ENCODE measurements at places on chromosomes 6 and 20.
A peak's percentile ranks its signal among the peaks of the same experiment; 100 is the strongest.

DNA sequence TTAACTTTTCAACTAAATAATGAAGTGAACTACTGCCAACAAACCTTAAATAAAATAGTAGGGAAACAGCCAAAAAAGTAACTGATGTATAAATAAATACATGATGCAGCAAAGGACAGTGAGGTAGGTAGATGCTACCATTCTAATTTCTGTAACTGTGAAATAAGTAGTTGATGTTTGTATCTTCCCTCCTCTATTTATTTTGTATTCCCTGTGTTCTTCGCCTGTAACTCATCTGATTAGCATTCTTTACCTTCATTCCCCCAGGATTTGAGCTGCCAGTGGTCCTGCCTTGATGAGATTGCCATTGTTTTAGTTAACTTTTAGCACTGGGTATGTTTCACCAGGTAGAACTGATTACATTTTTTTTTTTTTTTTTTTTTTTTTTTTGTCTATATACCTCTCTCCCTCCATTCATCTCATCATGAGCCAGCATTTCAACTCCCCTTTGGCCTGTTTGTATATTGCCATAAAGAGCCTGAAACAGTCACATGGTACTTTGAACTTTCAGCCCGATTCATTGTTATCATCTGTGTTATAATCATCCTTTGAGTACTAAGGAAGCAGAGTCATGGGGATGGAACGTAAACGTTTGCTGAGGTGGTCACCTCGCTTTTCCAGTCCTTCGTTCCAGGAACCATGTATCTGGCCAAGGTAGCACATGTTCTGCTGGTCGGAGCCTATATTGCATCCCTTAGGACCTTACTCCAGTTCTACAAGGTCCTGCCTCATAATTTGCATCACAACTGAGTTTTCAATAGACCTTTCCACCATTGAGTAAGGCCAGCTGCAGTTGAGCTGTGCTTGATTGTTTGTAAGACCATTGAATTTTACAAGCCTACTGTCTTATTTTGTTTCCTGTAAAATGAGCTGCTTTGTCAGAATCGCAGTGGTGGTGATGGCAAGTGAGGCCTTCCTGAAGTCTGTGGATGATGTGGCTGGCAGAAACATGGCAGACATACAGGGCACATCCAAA lies 107.6 kb downstream of the JAG1 start:
- no peak for DNase-seq

DNA sequence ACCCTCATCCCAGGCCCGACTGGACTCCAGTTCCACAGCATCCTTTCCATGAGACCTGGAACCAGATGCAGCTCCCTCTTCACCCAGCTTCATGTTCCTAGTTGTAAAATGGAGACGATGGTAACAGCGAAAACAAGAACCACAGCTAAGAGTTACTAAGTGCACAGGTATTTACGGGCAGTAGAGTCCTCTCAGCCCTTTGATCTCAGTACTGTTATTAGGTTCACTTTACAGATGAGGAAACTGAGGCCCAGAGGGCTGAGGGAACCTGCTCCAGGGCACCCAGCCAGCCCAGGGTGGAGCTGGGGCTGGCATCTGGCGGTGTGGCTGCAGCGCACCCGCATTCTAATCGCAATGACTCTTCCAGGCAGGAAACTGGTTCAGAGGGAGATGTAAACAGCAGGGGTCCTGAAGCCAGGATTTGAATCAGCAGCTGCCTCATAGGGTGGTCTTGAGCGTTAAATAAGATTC lies 858 bp downstream of the BCAS1 start:
- no peak for DNase-seq

DNA sequence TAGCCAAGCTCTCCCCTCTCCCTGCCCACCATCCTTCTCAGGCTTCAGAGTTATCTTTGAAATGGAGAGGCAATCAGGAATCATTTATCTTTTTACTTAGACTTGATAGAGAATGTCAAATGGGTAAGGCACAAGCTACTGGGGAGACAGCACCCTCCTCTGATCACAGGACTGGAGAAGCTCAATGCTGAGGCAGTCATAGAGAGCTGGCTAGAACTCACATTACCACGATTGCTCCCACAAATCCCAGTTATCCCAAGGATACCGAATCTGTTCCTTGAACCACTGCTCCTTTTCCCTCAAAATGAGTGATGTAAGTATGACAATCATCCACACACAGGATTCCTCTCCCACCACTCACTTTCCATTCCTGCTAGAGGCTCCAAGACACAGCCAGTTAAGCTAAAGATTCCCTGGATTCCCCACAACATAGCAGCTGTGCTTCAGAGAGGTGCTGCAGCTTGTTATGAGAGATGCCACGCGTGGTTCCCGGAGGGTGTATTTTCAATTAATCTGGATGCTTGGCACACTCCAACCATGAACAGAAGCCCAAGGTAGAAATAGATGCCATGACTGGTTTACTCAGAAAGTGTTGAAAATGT lies 96.2 kb upstream of the VGLL2 start:
- DNase-seq: no peak

DNA sequence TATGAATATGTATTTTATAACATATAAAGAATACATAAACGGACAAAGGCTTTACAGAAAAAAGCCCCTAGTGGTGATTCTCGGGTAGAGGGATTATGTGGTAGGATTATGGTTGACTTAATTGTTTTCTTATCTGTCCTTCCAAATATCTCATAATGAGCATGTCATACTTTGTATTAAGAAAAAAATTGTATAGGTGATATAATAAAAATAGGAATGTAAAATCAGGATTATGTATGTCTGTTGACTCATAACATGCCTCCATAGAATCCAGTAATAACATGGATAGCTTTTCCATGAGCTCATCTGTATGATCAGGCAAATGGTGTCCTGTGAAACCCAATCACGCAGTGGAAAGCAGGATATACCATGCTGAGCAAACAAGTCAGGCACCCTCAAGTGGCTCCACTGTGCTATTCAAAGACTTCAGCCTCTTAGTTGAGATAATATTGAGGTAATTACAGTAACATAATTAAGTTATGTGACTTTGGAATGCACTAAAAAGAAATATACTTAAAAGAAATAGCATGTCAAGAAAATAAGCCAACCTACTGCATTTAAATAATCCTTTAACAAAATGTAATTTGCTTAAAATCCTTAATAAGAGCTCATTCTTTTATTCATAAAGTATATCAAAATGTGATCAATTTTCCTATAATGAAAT lies 39.6 kb upstream of the PRELID3B start:
- DNase-seq: no peak

DNA sequence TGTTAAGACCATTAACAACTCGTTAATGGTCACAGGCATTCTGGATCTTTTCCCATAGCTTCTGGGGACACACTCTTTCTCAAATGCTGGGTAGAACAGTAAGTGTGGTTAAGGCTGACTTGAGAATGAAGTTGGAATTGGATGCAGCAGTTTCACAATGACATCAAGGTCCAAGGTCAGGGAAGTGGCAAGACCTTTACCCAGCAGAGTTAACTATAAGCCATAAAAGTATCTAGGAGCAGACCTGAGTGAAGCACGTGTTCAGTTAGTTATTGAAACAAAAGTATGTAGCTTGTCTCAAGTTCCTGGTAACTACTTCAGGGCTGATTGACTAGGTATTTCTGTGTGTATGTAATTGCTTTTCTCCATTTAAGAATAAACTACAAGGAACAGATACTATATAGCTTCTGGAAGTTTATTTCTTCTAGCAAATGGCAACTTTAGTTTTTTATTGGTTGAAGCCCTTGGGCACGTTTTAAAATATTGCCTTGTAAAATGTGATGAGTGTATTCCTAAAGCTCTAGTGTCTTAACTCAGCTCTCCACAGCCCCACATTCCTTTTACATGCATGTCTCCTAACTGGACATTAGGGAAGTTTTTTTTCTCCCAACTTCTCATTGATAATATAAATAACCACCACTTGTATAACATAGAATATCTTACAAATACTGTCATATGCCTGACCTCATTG lies 479.0 kb upstream of the CITED2 start:
- DNase-seq: no peak

DNA sequence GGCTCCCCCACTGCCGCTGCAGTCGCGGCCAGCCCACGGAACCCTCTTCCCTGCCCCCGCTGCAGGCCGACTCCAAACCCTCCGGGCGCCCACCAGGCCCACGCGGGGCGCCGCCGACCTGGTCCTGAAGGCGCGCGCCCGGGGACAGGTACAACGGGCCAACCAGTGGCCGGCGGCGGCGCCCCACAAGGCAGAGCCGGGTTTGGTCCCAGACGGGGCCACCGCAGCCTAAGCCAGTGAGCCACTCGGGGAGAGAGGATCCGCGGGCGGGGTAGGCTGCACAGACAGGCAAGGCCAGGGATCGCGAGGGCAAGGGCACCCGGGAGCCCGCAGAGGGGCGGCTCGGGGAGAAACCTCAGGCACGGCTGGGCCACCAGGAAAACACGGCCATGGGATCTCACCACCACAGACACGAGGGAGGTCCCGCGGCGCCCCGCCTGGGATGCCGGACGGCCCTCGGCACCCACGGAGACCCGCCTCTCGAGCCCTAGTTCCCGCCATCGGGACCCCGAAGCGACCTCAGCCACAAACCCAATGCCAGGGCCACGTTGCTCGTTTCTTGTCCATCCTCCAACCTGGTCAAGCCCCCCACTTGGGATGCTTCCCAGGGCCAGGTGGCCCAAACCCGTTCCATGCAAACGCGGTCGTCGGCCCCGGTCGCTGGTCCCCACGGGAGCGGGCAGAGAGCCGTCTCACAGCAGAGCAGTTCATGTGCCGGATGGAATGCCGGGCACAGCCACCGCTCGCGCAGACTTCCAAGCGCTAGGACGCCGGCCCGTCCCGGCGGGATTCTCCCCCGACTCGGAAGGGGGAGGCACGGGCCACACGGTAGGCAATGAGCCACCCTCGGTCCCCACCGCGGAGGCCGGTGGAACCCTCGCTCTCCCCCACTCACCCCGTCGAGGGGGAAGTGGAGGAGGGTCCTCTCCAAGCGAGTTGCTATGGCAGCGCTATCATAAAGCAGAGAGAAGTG lies 1956.6 kb upstream of the DEFB115 start:
- no peak for DNase-seq

GRCh38 chr6:56798163-56798562 lies 155.5 kb upstream of the DST start:
- DNase-seq: no peak

- DNase-seq: peak; percentile 12
Measured at GRCh38 chr6:106360989-106361430, 493 bp downstream of the CRYBG1 start.

- DNase-seq: peak; percentile 43
Measured at GRCh38 chr20:38844963-38845362, 39.5 kb downstream of the PPP1R16B start.

GRCh38 chr6:115753446-115753845 lies 307.2 kb downstream of the FRK start:
- DNase-seq: no peak

DNA sequence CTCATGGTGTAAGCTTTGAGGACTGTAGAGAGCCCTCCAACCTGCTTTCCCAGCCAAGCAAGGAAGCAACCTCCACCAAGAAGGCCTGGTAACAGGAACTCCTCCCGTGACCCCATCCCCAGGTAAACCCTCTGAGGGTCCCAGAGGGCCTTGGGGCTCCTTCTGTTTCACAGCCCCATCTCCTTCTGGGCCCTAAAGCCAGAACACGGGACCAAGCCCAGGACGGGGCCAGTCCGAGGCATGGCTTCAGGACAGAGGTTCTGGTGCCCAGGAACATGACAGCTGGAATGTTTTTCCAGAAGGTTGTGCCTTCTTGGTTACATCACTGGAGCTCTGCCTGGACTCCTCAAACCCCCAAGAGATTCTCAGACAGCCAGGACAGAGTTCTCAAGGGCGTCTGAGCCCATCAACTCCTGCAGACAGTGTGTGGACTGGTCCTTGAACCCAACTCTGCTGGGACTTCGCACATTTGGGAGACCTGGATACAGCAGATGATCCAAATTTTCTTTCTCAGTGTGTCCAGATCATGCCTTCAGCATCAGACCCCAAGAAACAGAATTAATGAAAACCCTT lies 43.1 kb downstream of the RRBP1 start:
- no peak for DNase-seq

GRCh38 chr6:158081657-158081935 lies 86.5 kb downstream of the SERAC1 start:
- no peak for DNase-seq

GRCh38 chr20:52033313-52033712 lies 158.3 kb downstream of the ZFP64 start:
- no peak for DNase-seq

DNA sequence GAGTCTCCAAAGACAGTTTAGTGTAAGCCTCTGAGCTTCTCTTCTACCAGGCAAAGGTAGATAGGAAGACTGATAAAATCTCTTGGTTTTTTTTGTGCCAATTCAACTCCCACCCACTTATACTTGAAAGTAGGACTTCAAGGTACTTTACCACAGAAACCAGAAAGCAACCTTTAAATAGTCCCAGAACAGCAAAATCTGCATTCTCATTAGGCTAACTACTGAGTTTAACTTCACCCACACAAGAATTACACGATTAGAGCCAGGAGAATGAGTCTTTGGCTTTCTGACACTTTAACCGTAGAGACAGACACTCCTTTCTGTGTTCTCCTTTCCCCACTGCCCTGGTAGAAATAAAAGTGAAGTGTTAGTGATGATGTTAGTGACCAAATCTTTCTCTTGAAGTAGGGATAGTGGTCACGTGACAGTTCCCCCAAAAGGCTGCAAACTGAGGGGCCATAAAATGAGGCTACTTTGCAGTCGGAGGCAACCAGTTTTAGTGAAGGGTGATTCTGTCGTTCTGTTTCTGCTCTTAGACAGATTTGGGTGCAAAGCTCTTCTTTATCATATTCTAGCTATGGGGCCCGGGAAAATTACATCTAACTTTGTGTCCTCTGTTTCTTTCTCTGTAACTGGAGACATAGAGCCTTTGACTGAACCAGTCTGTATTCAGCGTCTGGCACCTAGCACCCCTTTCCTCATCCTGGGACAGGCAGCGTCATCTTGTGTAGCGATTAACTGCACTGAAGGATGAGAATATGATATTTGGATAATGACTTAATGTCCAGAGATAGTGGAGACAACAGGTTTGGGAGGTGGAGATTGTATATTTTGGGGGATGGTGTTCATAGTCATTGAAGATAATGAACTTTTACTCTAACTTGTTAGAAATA lies 206.4 kb upstream of the CITED2 start:
- DNase-seq: no peak

- DNase-seq: no peak
Measured at GRCh38 chr6:50966532-50966931, 147.9 kb downstream of the TFAP2B start.

DNA sequence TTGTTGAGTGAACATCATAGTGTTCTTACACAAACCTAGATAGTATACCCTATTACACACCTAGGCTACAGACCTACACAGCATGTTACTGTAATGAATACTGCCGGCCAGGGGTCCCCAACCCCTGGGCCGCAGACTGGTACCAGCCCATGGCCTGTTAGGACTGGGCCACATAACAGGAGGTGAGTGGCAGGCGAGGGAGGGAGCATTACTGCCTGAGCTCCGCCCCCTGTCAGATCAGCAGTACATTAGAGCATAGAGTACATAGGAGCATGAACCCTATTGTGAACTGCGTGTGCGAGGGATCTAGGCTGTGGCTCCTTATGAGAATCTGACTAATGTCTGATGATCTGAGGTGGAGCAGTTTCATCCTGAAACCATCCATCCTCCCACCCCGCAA lies 126.3 kb downstream of the PRND start:
- no peak for DNase-seq

Measured in activated CD4-positive, alpha-beta T cell treated with anti-CD3 and anti-CD28 coated beads, Interleukin-2, amount 10 ng/mL, durations not matched to agents 7 days and 5 days (primary cell).